HFF-Myc (cell line): ENCODE measurements at places on chromosomes 16 and 17.

DNA sequence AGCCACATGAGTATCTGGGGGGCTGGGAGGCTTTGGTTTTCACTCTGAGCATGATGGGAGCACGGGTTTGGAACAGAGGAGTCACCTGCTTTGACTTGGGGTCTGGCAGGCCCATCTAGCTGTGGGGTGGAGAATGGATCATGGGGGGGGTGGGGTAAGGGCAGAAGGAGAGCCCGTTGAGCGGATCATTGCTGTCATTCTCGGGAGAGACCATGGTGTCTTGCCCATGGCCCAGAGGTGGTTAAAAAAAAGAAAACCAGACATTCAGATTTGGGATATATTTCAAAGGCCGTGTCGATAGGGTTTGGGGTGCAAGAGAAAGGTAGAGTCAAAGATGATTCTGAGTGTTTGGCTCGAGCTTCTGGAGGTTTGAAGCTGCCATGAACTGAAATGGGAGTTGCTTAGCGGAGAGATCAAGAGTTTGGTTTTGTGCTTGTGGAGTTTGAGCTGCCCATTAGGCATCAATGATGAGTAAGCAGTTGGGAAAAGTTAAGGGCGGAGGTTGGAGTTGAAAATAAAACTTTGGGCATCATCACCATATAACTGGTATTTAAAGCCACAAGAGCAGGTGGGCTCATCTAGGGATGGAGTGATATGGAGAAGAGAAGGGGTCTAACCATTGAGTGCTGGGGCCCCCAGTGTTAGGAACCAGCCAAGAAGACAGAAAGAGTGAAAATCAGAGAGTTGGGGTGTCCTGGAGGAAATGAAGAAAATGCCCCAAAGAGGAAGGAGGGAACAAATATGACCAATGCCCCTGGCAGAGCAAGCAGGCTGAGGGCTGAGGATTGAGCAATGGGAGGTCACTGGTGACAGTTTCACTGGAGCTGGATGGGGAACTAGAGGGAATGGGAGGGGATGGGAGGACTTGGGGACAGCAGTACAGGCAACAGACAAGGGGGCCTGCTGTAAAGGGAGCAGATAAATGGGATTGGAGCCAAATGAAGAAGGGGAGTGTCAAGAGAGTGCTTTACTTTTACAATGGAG, 1.9 kb downstream of the NOD2 start:
- DNase-seq: no peak

GRCh38 chr17:38844261-38844757, 9.2 kb downstream of the RPL23 start:
- DNase-seq: no peak

- no peak for DNase-seq
Measured at GRCh38 chr16:74836111-74836671, 61.6 kb upstream of the FA2H start.

GRCh38 chr16:14658063-14658462, 25.3 kb downstream of the BFAR start:
- no peak for DNase-seq

DNA sequence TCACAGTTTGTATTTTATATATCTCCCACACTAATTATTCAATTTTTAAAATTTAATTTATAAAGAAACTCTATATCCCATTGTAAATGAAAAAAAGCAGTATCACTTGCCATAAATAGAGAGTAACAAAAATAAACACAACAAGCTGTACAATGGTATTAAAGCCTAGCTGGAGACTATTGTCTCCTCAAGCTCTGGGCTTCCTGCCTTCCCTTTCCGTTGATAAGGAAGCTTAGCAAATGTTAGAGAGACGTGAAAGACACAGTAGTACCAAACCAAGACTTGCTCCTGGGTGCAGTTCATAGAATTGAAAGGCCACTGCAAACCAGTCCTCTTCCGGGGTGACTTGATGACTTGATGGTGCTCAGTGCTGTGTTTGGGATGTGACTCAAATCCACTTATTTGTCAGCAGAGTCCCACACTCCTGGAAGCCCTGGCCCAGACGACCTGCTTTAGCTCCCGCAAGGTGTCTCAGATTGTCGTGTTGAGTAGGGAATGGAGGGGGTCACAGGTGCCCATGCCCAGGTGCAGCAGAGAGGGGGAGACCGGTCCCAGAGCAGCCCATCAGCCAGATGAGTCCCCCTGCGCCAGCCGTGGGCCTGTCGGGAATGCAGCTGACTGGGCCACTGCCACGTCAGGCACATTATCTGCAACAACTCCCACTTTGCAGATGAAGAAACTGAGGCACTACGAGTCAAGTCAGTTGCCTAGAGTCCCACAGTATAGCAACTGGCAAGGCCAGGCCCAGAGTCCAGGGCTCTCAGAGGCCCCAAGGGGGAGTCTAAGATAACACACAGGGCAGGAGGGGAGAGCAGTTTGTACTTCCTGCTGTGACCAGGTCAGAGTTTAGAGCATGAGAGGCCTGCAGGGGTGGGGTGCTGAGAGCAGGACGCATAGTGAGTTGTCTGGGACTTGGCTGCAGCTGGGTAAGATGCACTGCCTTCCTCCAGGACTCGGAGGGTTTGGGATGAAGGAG, 40.5 kb downstream of the PSME3IP1 start:
- no peak for DNase-seq

DNA sequence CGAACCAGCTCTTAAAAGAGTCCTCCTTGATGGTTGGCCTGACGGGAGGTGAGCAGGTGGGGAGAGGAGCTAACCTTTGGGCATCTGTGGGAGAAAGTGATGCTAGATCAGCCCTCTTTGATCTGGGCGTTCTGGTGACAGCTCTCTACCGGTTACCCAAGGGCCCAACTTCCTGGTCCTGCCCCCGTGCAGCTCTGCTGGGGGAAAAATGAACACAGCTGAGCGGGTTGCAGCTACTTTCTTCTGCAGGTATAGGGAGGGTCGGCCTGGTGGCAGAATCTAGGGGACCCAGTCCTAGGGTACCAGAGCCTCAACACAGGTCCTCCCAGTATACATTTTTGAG, 2.9 kb downstream of the SHISA9 start:
- no peak for DNase-seq

DNA sequence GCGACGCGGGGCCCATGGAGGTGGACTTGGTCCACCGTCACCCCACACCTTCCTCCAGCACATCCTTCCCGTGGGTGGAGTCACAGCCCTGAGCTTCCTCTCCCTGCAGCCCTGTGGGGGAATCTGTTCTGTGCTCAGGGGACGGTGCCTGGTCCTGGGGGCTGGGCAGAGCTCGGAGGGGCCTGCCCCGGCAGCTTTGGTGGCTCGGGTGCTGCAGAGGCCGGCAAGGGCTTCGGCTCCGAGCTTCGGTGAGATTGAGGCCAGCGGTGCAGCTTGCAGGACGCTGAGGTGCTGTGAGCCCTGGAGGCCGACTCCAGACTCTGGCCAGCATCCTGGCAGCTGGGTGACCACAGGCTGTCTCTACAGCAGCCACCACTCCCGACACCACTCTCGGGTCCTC, 36.4 kb downstream of the METRNL start:
- no peak for DNase-seq

- no peak for DNase-seq
Measured at GRCh38 chr17:30091771-30092170, 24.8 kb upstream of the NSRP1 start.

GRCh38 chr16:3443108-3444031, at the start of the genes NAA60 and ZNF597:
NAA60 (plus strand) TSS chr16:3443680; CDS start chr16:3476228, 32,548 bp downstream.
ZNF597 (minus strand) TSS chr16:3443504; CDS start chr16:3443153, 351 bp downstream.
- no peak for DNase-seq
